RWPE2 (cell line): ENCODE measurements at places on chromosomes 6 and 20.

DNA sequence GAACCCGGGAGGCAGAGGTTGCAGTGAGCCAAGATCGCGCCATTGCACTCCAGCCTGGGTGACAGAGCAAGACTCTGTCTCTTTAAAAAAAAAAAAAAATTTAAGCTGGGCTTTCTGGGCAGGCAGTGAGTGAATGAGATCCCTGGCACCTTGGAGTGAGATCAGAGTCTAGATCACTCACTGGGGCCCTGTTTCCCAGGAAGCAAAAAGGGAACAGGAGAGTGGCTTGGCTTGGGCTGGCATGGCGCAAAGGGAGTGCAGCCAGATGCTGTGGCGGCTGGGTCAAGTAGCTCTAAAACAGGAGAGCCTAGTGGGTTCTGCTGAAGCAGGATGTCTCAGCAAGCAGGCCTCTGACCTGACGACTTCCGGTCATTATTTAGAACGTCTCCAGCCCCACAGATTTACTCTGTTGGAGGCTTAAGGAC lies 10.4 kb downstream of the PLCG1 start:
- no peak overlapping the region for H3K27ac ChIP-seq
- no peak overlapping the region for H3K4me3 ChIP-seq
- H3K27me3 ChIP-seq = no peaks in the 10 kb centered on the region
- H3K36me3 ChIP-seq = peaks cover 9% of the 10 kb centered on the region
- peaks cover 3% of the 10 kb centered on the region for H3K4me1 ChIP-seq
- DNase-seq = no peak

GRCh38 chr6:140636908-140637402 lies 1262.5 kb upstream of the CITED2 start:
- H3K4me1 ChIP-seq = no peaks in the 10 kb centered on the region
- no peak overlapping the region for H3K4me3 ChIP-seq
- H3K27me3 ChIP-seq = no peaks in the 10 kb centered on the region
- H3K36me3 ChIP-seq = no peaks in the 10 kb centered on the region
- DNase-seq = no peak

DNA sequence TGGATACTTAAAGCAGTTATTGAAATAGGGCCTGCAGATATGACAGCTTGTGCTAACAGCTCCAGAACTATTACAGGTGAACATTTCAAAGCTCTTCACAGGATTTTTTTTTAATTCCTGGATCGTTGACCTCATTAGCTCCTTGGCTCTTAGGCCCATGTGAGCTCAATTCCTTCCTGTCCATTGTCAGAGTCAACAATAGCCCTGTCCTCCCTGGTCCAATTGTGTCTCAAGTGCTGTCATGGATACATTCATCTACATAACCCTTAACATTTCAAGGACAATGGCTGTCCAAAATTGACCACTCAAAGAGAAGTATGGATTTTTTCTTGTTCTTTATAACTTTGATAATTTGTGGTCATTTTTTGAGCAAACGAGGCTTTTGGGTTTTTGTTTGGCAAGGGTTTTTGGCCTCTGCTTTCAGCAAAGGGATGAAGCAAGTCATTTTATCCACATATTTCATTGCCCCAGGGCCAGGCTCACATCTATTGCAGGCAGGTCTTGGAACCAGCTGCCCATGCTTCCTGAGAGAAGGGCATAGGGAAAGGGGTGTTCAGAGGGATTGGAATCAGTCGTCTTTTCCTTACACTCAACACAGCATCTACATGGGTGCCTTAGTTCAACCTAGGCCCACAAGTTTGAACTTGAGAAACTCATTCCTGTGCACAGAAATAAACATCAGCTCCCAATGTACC lies 282.1 kb downstream of the TPBG start:
- H3K4me3 ChIP-seq = no peak overlapping the region
- H3K36me3 ChIP-seq = no peaks in the 10 kb centered on the region
- no peaks in the 10 kb centered on the region for H3K27me3 ChIP-seq
- H3K27ac ChIP-seq = no peak overlapping the region
- no peaks in the 10 kb centered on the region for H3K4me1 ChIP-seq

- DNase-seq = no peak
- no peak overlapping the region for H3K4me3 ChIP-seq
- no peak overlapping the region for H3K27ac ChIP-seq
- H3K27me3 ChIP-seq = no peaks in the 10 kb centered on the region
- H3K4me1 ChIP-seq = peaks cover 4% of the 10 kb centered on the region
- no peaks in the 10 kb centered on the region for H3K36me3 ChIP-seq
Measured at GRCh38 chr6:29641430-29642148, 8.6 kb upstream of the GABBR1 start.

DNA sequence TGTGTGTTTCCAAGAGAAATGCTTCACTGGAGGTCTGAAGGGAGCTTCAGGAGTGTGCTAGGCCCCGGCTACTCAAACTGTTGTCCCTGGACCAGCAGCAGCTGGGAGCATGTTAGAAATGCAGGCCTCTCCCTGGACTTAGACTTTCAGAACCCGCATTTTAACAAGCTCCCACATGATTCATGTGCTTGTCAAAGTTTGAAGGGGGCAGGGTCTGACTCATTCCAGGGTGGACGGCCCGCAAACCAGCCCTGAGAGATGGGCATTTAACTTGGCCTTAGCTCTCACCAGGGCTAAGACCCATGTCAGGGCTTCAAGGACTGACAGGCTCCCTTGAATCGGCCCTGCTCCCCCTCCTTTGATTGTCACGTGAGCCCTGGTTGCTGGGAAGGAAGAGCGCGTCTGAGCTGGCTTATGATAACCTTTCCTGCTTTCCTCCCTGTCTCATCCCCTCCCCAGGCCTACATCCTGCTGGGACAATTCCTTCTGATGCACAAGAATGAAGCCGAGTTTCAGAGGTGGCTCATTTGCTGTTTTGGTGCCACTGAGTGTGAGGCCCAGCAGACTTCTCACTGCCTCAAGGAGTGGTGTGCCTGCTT lies 35.5 kb downstream of the BANF2 start:
- no peaks in the 10 kb centered on the region for H3K27me3 ChIP-seq
- no peak overlapping the region for H3K4me3 ChIP-seq
- no peaks in the 10 kb centered on the region for H3K36me3 ChIP-seq
- H3K4me1 ChIP-seq = no peaks in the 10 kb centered on the region
- no peak overlapping the region for H3K27ac ChIP-seq

- no peaks in the 10 kb centered on the region for H3K27me3 ChIP-seq
- no peaks in the 10 kb centered on the region for H3K4me1 ChIP-seq
- DNase-seq = no peak
Measured at GRCh38 chr6:144856622-144857021, 571.5 kb downstream of the UTRN start.

DNA sequence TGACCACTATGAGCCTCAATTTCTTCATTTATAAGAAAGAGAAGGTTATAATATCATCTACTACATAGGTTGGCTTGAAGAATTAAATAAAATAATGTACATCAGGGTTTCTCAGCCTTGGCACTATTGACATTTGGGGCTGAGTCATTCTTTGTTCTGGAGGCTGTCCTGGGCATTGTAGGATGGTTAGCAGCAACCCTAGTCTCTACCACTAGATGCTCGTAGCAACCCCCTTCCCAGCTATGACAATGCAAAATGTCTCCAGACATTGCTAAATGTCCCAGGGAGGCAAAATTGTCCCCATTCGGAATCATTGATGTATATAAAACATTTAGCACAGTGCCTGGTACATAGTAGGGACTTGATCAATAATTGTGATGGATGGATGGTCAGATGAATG lies 152.1 kb downstream of the KHDC1L start:
- no peaks in the 10 kb centered on the region for H3K27me3 ChIP-seq
- DNase-seq = no peak
- H3K4me3 ChIP-seq = no peak overlapping the region
- no peaks in the 10 kb centered on the region for H3K4me1 ChIP-seq

DNA sequence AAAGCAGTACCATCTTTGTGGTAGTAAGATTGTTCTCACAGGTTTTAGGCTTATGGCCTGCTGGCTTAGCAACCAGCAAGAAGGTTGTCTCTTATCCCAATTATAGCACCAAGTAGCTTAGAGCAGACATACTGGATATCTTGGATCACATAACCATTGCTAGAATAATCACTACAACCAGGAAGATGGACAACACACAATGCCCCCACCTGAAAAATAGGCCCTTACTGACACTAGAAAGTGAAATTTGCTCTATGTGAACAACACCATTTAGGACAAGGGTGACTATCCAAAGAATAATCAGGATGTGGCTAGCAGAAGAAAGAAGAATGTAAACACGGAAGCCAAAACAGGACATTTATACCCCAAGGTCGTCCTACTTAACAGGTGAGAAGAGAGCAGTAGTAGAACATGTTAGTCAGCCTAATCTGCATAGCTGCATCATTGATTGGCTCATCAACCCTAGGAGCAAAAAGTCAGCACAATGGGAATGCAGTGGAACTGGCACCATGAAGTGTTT lies 172.7 kb upstream of the MARCKS start:
- no peak overlapping the region for H3K27ac ChIP-seq
- H3K27me3 ChIP-seq = no peaks in the 10 kb centered on the region
- no peaks in the 10 kb centered on the region for H3K36me3 ChIP-seq
- H3K4me3 ChIP-seq = no peak overlapping the region

- no peak for DNase-seq
- no peaks in the 10 kb centered on the region for H3K27me3 ChIP-seq
- no peaks in the 10 kb centered on the region for H3K36me3 ChIP-seq
- no peak overlapping the region for H3K4me3 ChIP-seq
Measured at GRCh38 chr6:166017032-166017635, 150.5 kb downstream of the TBXT start.

DNA sequence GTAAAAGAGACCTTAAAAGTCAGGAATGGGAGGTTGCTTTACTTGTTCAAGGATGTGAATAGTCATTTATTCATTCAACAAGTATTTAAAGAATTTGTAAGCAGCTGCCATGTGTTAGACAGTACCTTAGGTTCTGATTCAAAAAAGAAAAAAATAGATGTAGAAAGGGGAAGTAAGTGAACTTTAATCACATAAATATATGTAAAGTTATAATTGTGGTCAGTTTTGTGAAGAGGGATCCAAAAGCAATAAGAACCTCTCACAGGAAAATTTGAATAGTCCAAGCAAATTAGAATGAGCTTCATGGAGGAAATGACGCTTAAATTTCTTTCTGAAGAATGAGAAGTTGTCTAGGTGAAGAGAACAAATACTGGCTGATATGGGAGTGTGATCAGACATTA lies 596.1 kb upstream of the CITED2 start:
- no peaks in the 10 kb centered on the region for H3K36me3 ChIP-seq
- H3K4me1 ChIP-seq = peaks cover 6% of the 10 kb centered on the region
- H3K4me3 ChIP-seq = no peak overlapping the region

- H3K27ac ChIP-seq = no peak overlapping the region
- H3K36me3 ChIP-seq = no peaks in the 10 kb centered on the region
- no peak overlapping the region for H3K4me3 ChIP-seq
- no peaks in the 10 kb centered on the region for H3K27me3 ChIP-seq
Measured at GRCh38 chr6:352896-353470, 38.6 kb upstream of the IRF4 start.

GRCh38 chr20:62160253-62160652 lies 16.7 kb downstream of the SS18L1 start:
- peaks cover 38% of the 10 kb centered on the region for H3K4me1 ChIP-seq
- H3K4me3 ChIP-seq = no peak overlapping the region
- peak; percentile 70 for DNase-seq
- H3K27me3 ChIP-seq = no peaks in the 10 kb centered on the region
